ENCODE measurements at places on chromosomes 11 and 22.

GRCh38 chr11:72832301-72833082 is 18.3 kb downstream of the ATG16L2 start:
- DNase-seq, result no peak

- DNase-seq, result no peak
Measured at GRCh38 chr11:126310992-126311310, 7.1 kb downstream of the DCPS start.

- peak; percentile 21 for DNase-seq
Measured at GRCh38 chr11:35305670-35306382, 113.5 kb downstream of the SLC1A2 start.

- DNase-seq, result no peak
Measured at GRCh38 chr22:25373961-25374360, 154.5 kb downstream of the CRYBB2 start.

GRCh38 chr11:69876013-69876412 is 56.8 kb upstream of the FGF3 start:
- no peak for DNase-seq

DNA sequence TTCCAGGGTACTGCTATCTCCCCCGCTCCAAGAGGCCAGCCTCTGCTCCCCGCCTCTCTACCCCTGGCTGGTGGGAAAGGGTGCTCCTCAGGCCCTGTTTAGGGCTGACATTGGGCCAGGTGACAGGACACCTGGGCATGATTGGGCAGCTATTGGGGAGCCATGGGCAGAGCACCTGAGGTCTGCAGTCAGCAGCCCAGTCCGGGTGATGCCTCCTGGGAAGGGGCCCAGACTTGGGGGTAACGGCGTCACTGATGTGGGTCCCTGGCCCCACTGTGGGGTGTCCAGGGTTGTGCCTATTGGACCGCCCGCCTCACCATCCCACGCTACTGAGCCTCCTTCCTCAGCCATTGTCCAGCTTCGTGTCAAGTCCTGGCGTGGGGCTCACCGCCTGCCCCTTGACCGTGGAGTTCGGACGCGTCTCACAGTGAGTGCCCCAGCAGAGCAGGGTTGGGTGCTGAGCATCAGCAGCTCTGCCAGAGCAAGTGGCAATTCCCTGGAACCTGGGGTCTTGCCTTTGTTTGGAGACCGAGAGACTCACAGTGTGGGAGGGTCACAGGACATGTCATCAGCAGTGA is 2.8 kb upstream of the GATD1 start:
- no peak for DNase-seq

GRCh38 chr22:50723991-50724390 is 14.0 kb upstream of the ACR start:
- DNase-seq, result no peak

- DNase-seq, result no peak
Measured at GRCh38 chr11:122572592-122572991, 82.9 kb upstream of the UBASH3B start.

- no peak for DNase-seq
Measured at GRCh38 chr11:45518833-45519535, 146.4 kb downstream of the CHST1 start.

DNA sequence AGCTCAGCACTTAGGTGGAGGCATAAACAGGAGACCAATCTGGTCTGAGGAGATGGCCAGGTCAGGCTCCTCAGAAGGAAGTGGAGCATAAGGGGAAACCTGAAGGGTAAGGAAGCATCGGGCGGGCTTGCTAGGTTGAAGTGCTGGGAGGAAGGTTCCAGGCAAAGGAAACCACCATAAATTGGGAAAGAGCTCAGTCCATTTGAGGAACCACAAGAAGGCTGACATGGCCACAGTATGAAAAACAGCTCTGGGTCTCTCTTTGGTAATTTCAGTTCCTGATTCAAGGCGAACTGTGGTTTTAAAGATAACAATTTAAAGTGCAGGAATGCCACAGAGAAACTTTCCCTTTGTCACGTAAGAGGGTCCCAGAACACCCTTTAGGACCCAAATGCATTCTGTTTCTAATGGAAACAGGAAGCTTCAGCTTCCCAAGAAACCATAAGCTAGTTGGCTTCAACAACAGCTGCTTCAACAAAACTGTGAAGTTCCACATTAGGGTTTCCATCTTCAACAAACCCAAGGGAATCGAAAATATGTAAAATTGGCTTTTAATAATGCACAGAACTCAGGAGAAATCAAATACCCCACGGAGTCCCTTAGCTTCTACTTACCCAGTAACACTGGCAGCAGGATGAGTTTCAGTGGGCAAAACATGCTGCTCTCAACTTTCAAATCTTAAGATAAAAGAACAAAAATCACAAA is 10.4 kb downstream of the JAML start:
- DNase-seq, result no peak

DNA sequence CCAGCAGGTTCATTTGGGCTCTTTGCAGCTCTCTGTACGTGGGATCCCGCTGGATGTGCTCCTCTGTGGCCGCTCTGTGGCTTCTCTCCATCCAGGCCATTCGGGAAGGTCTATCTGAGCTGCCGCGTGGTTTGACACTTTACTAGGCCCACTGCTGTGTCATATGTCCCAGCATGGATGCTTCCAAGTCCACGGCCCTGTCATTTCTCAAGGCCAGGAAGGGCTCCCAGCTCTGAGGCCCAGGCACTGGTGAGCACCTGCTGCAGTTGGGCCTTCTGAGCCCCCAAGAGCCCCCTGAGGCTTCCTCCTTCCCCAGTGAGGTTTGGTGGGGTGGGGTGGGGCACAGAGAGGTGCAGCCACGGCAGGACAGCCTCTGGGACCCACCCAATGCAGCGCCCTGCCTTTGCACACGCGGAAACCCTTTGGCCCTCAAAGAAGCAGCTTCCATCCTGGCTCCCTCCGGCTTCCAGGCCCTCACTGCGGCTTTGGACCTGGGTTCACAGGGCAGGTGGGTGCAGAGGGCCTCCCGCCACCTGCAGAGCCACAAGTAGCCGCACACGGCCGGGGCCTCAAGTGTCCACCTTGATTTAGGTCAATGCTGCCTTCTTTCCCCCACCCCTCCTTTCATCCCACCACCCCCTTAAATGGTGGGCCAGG is 44.5 kb upstream of the FGF3 start:
- no peak for DNase-seq

- no peak for DNase-seq
Measured at GRCh38 chr22:37982938-37983859, 1.2 kb downstream of the SOX10 start.

DNA sequence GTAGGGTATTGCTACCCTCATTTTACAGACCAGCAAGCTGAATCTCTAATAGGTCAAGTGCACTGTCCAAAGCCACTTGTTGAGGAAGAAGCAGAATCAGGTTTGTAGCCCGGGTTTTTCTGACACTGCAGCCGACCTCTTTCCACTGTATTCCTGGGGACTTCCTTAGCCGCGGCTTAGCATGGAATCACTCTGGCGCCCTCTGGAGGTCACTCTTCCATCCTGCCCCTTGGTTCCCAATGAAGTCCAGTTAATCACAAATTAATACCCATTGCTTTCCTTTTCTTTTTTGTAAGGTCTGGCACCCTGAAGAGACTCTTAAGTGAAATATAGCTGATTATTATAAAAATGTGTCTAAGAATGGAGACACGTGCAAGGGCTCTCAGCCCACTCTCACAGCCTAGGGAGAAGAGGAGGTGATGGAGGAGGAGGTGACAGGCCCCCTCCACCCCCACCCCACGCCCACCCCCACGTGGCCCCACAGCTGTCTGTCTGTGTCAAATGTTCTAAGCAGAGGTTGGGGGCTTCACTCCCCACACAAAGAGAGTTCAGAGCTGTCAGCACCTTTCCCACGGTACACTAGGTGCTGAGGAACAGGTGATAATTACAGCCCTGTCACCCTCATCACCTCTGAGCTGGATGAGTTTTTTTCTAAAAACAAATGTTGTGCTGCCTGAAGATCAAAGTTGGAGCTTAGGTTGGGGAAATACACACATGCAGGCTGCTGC is 57.7 kb upstream of the DRD2 start:
- peak; percentile 19 for DNase-seq

- DNase-seq, result no peak
Measured at GRCh38 chr11:130514316-130514715, 65.9 kb downstream of the ADAMTS15 start.

GRCh38 chr11:8092587-8093424 is 11.8 kb downstream of the TUB start:
- no peak for DNase-seq

- DNase-seq, result no peak
Measured at GRCh38 chr11:7905549-7905948, 25.5 kb downstream of the OR10A6 start.

DNA sequence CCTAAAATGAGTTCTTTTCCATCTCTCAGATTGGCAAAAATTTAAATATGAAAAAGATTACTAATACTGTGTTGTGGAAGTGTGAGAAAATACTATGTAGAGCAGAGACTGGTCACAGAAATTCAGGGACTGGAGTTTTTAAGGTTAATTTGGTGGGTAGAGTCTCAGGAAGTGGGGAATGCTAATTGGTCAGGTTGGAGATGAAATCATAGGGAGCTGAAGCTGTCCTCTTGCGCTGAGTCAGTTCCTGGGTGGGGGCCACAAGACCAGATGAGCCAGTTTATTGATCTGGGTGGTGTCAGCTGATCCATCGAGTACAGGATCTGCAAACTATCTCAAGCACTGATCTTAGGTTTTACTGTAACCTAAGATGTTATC is 29.4 kb upstream of the TMEM86A start:
- peak; percentile 9 for DNase-seq

DNA sequence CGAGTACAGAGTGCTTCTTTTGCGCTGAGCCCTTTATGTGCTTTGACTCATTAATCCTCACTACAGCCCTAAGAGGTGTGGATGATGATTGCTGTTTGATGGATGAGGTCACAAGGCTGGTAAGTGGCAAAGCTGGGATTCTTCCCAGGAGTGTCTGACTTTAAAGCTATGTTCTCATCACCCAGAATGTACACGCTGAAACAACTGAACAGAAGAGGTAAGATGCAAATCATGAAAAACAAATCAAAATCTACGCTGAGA is 37.7 kb upstream of the CREB3L1 start:
- DNase-seq, result no peak

GRCh38 chr22:50556703-50557102 is 6.0 kb downstream of the SYCE3 start:
- no peak for DNase-seq

DNA sequence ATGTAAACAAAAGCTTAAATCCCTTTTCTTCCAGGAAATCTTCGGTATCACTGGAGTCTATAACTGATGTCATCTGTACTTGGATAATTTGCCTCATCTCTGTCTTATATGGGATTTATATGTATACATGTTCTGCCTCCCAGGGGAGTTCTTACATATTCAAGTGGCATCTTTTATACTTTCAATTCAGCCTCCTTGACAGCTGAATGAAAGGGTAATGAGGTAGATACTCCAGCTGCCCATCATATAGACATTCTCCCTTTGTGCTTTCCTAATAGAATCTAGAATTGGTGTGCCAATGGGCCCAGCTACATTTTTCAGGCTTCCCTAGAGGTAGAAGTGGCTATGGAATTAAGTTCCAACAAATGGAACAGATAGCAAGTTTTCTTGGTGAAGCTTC is 223.8 kb downstream of the LRRC4C start:
- DNase-seq, result no peak

- DNase-seq, result no peak
Measured at GRCh38 chr11:121241343-121242211, 51.0 kb upstream of the SC5D start.

DNA sequence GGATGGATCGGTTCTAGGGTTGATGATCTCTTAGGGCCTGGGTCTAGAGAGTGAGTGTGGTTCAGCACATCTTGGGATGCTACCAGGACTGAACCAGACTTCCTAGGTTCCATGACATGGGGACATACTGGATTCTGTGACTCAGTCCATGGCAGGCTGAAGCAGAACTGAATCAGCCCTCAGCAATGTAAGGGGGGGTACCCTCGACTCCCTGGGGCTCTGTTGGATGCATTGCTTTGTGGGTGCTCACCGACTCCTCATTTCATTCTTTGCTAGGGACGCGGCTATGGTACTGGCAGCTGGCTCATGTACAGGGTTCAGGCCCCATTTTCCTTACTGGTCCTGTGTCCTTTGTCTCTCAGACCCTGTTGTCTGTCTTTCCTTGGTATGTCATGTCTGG is 733 bp upstream of the GRAMD1B start:
- DNase-seq, result no peak

DNA sequence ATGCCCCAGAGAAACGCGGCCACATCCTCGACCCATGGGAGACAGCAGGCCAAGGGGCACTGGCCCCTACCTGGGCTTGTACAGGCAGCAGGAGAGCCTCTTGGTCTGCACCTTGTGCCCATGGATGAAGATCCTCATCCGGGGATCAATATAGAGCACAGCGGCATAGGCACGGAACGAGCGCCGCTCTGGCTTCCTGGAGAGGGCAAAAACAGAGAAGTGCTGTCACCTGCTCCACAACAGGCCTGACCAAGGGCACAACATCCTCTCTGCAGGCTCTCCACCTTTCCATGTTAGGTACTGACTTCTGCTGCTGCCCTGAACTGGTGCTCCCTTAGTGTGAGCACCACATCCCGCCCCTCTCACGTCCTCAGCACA is 27.2 kb downstream of the MORC2 start:
- DNase-seq, result peak; percentile 13

DNA sequence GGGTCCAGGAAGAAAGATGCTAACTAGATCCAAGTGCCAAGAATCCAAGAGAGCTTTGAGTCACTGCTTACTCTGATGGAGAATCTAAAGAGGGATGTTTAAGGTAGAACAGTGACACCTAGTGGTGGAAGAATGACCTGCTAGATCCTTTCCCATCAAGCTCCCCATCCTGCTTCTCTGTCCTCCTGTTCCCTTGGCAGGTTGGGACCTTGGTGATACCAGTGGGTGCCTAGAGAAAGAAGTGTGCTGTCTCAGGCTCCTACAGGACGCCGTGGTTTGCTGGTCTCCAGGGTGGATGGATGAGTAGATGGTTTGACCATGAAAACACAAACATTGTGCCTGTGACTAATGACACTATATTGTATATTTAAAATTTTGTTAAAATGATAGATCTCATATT is 383.7 kb downstream of the TMEM135 start:
- DNase-seq, result no peak

GRCh38 chr11:8584082-8584481 is 9.9 kb downstream of the STK33 start:
- no peak for DNase-seq
